Left hindlimb (tissue), 1 donor: ENCODE measurements at places on chromosomes 7 and 10.

DNA sequence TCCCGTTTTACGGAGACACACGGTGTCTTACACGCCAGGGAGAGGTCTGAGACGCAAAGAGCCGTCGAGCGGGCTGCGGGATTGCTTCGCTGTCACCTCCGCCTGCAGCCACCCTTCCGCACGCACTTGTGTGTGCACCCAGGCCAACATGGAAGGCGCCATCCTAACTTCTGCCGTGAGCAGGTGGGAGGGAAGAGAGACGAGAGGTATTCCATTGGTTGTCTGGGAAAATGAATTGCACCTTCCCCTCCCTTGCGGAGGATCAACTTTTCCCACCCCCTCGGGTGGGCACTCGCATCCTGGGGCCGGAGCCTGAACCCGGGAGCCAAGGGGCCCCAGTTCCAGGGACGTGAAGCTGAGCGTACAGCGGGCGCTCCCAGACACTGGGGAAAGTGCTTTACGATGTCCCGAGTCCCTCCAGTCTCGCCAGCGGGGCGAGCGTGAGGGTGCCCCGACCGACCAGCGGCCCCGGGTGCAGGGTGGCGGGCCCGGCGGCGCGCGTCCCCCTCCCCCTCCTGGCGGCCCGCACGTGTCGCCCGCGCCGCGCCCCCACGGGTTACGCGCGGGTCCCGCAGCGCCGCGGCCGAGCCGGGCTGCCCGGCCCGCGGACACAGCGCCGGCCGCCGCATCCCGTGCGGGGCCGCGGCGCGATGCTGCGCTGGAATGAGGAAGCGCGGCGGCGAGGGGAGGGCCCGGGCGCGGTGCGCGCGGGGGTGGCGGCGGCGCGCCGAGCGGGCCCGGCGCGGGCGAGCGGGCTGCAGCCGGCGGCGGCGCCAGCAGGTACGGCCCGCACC, 984 bp upstream of the IKZF1 start:
- DNase-seq: no peak

GRCh38 chr7:49762666-49763065, 10.8 kb upstream of the VWC2 start:
- no peak for DNase-seq

DNA sequence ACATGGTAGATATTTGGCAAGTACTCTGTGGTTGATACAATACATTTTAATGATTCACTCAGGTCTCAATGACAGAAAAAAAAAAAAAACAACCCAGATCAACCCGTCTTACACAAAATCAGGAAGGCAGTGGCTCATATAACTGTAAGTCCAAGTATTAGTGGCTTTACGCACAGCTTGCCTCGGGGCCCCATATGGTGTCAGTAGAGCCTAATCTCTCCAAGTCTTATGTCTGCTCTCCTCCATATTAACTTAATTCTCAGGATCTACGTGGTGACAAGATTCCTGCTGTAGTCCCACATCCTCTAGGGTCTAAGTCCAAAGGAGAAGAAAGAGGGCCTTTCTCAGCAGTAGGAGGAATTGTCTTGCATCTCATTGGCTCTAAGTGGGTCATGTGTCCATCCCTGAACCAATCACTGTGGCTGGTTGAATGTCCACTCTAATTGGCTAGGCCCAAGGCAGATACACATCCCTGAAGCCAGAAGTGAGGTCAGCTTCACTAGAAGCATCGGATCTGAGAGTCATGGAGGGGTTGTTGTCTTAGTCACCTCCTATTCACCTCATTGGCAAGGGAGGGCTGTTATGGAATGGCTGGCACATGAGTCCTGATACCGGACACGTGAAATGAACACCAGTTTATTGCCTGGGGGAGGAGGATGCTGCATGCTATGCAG, 20.5 kb upstream of the PLPP4 start:
- no peak for DNase-seq

DNA sequence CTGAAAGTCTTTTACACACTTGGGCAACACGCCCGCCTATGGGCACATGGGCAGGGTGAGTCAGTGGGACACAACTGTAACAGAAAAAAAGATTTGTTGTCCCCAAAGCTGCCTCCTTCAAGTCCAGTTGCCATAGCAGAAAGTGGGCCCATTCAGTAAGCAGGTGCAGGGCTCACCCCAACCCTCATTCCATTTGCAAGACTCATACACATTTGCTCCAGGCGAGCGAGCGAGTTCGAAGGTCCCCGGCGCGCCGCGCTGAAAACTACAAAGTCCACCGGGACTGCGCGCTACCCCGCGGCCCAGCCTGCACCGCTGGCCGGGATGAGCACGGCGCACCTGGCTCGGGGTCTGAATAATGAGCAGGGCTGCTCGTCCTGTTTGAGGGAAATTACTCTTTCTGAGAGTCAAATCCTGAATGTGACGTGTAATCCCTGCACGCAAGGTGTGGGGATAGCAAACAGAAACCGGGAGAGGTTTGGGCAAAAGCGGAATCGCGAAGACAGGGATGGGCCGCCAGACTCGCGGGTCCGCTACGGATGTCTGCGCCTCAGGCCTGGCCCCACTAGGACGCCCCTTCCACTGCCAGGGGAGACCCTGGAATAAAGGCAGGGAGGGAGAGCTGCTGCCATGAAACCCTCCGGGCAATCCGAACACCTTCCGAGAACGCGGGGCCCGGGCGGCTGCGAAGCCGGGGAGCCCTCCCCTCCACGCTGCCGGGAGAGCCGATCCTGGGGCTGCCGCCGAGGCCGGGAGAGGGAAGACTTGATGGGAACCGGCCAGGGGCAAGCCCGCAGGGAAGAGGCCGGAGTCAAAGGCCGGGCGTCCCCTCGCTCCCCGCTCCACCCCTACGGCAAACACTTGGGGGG, 982 bp downstream of the COBL start:
- DNase-seq: no peak

GRCh38 chr10:92407305-92408016, 116.5 kb downstream of the MARCHF5 start:
- no peak for DNase-seq

DNA sequence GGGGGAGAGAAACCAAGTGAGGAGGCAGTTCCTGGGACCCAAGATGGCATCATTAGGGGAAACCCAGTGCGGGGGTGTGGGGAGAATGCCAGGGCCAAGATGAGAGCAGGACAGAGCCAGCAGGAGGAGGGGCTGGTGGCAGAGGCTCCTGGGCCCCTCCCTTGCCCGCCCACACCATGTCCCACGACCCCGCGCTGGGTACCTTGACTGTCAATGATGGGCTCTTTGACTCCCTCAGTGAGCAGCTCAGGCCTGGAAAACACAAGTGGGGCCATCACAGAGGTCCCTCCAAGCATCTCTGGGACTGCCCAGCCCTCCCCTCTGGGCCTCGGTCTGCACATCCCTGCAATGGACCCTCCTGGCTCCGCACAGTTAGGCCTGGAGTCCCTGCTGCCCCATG, 75.4 kb downstream of the RABGEF1 start:
- DNase-seq: no peak

DNA sequence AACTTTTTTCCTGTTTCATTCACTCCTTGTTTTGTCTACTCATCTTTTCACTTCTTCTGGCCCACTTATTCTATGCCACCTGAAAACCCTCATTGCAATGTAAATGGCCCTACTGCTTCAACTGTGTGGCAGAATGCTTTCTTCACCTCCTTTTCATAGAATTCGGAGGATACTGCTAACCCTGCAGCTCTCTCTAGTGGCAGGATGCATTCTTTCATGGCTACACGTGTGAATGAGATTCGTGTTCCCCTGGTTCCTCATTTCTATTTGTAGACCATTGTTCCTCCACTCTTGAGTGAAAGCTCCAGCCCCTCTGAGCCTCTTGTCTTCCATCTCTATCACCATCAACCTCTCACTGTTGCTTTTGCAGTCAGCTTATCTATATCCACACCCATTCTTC, 20.9 kb upstream of the CYP26C1 start:
- no peak for DNase-seq

- no peak for DNase-seq
Measured at GRCh38 chr7:95298091-95298490, 26.2 kb downstream of the PON1 start.
